ENCODE measurements at places on chromosomes 1 and 21.
A peak's percentile ranks its signal among the peaks of the same experiment; 100 is the strongest.

DNA sequence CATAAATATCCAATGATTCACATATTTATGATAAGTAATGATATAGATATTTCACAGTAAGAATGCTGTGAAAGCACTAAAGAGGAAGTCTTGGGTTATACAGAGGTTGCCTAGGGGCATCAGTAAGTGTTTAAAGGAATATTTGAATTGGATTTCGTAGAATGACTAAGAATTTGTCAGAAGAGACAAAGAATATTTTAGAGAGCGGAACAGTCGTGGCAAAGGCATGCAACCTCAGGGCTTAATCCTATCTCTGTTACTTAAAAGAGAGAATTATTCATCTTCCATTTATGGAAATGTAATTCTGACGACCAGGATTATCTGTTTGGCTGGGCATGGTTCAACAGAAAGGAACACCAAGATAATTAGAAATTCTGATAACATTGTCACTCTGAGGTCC, 171.9 kb upstream of the NR5A2 start:
- no peak for DNase-seq

- no peak for DNase-seq
Measured at GRCh38 chr1:12001249-12001917, 17.9 kb upstream of the MIIP start.

GRCh38 chr1:13623021-13623637, 39.5 kb downstream of the PDPN start:
- DNase-seq: no peak

GRCh38 chr1:116258668-116259419, 114.2 kb upstream of the ATP1A1 start:
- no peak for DNase-seq

DNA sequence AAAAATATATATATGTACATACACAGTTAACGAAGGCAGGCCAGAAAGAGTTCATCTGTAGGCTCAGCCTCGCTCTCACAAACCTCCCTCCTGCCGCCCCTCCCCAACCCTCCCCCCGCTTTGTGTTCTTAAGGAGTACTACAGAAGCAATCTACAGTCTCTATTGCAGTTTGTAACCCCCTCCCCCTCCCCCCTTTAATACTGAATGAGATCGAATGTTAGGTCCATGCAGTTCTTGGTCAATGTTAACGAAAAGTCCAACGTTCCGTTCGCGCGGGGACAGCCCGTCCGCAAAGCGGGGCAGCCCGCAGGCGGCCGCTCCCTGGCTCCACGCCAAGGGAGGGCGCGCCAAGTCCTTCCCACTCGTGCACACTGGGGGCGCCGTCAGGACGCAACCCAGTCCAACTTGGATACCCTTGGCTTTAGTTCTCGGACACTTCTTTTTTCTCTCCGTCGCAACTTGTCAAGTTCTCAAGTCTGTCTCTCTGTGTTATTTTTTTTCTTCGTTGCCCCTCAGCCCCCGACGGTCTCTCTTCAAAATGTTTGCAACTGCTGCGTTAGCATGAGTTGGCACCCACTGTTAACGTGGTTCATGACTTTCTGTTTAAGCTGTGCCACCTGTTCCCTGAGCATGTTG, 2.2 kb downstream of the JUN start:
- peak; percentile 22 for DNase-seq

GRCh38 chr1:176954242-176954641, 210.3 kb downstream of the ASTN1 start:
- DNase-seq: no peak

GRCh38 chr1:168135116-168135920, 1.4 kb downstream of the GPR161 start:
- DNase-seq: no peak

GRCh38 chr1:50139339-50140181, 30.8 kb downstream of the ELAVL4 start:
- no peak for DNase-seq

DNA sequence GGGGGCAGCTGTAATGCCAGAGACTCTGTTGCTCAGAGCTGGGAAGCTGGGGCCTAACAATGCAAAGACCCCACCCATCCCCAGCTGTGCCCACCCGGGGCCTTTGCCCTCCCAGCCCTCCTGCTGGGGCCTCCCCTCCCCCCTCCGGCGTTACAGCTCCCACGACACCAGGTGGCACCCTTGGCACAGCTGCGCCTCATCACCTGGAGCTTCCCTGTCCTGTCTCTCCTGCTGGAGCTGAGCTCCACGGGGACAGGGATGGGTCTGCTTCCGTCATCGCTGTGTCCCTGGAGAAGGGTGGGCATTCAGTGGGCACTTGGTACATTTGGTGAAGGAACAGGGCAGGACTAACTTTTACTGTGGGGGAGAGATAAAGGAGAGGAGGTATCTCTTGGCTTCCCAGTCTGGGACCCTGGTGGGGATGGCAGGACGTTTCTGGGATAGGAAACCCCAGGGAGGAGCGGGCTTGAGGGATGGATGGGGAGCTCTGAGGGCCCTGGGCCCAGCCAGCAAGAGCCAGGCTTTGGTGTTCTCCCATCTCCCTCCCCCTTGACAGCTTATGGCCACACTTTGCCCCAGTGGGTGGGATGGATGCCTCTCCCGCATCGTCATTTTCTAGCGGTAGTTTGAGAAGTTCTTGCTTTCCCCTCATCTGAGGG, 453.2 kb downstream of the PTPRU start:
- no peak for DNase-seq

DNA sequence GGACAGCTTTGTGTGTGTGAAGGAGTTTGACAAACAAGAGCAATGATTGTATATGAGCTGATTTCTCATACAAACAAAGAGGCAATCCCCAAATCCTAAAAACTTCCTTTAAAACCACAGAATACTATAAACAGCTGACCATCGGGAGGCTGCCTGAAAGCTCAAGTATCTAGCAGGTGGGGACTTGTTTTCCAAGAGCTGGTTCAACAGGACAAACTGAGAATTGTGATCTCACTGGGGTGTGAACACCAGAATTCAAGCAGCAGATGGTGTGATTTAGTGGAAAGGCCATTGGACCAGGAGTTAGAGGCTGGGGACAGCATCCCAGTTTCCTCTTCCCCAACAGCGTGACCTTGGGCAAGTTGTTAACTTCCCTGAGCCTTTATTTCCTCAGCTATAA, 13.9 kb downstream of the LMX1A start:
- no peak for DNase-seq

- DNase-seq: no peak
Measured at GRCh38 chr21:24302400-24302799, 1304.9 kb downstream of the MRPL39 start.

DNA sequence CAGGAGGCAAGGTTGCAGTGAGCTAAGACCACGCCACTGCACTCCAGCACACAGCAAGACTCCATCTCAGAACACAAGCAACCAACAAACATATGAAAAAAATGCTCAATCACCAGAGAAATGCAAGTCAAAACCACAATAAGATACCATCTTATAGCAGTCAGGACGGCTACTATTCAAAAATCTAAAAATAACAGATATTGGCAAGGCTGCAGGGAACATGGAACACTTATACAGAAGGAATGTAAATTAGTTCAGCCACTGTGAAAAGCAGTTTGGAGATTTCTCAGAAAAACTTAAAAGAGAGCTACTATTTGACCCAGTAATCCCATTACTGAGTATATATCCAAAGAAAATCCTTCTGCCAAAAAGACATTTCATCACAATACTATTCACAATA, 27.6 kb upstream of the POGK start:
- no peak for DNase-seq

- DNase-seq: no peak
Measured at GRCh38 chr21:14989359-14989758, 75.4 kb downstream of the NRIP1 start.

GRCh38 chr1:225484657-225485214, 56.9 kb upstream of the LBR start:
- DNase-seq: no peak

GRCh38 chr1:37449936-37450335, 24.4 kb upstream of the ZC3H12A start:
- no peak for DNase-seq

DNA sequence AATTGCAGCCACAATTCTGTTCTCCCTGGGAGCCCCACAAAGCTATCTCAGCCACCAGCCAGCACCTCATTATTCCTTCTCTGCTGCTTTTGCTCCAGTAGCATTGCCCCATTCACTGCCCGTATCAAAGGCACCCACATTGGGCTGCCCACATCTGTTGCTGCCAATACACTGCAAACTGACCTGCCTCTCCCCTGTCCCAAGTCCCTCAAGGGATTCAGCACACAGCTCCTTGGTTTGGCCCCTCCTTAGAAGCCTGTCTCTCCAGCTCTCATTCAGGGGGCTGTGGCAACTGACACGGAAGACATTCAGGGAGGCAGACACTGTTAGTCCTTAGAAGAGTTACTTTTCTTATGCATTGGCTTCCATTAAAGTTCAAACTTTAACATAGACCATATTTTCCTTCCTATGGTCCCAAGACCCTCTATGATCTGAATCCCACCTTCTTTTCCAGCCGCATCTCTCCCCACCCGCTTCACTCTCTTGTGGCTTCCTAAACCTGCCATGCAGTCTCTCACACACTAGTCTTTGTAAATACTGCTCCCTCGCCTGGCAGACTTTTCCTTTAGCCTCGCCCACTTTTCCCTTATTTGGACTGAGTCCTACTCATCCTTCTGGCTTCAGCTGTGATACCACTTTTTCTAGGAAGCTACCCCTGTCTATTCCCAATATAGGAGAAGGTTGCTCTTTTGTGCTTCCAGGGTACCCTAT, 19.3 kb upstream of the KLHDC8A start:
- no peak for DNase-seq

DNA sequence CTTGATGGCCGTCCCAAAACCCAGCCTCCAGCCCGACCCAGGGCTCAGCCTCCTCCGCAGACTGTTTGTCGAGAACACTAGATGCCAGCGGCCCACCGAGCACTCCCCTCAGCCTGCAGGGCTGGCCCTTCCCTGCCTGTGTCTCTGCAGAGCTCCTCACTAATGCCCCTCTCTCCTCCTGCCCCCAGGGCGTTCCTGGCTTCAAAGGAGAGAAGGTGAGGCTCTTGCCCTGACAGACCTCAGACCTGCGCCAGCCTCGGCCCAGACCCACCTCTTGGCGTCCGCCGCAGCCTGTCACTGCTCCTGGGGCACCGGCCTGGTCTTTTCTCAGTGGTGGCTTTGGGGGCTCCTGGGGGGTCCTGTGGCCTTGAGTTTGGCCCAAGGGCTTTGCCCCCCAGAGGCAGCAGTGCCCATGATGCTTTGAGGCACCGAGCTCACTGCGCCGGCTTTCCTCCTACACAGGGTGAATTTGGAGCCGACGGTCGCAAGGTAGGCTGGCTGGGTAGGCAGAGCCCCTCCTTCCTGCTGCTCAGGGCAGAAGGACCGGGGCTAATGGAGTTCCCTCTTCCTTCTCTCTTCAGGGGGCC, 18.4 kb downstream of the COL6A2 start:
- DNase-seq: no peak

DNA sequence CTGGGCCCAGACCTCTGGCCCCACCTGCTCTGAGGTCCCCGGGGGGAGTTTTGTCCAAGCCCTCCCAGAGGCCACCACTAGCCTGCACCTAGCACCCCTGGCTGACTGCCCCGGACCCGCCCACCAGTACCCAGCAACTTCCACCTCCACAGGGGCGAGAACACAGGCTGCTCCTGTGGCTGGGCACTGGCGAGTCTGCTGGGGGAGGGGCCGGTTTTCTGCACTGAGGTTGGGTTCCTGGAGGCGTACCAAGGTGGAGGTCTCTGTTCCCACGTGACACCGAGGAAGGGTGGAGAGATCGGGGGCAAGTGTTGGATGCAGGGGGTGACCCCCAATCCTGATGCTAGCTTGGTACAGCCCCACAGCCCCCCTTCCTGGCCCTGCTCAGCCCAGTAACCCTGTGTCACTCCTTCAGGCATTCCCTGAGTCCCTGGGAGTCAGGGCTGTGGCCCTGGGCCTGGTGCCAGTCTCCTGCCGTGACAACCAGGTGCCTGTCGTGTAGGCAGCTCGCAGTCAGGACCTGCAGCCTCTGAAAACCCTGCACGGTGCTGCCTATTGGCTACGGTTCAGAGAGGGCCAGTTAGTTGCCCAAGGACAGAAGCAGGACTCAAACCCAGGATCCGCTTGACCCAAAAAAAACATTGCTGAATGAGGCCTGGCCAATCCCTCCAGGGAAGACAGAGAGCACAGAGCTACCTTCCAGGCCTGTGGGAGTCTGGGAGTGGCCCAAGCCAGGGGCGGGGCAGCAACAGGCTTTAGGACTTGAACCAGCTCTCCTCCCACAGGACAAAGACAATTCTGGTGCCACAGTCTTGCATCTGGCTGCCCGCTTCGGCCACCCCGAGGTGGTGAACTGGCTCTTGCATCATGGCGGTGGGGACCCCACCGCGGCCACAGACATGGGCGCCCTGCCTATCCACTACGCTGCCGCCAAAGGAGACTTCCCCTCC, 3.1 kb downstream of the ESPN start:
- DNase-seq: no peak

DNA sequence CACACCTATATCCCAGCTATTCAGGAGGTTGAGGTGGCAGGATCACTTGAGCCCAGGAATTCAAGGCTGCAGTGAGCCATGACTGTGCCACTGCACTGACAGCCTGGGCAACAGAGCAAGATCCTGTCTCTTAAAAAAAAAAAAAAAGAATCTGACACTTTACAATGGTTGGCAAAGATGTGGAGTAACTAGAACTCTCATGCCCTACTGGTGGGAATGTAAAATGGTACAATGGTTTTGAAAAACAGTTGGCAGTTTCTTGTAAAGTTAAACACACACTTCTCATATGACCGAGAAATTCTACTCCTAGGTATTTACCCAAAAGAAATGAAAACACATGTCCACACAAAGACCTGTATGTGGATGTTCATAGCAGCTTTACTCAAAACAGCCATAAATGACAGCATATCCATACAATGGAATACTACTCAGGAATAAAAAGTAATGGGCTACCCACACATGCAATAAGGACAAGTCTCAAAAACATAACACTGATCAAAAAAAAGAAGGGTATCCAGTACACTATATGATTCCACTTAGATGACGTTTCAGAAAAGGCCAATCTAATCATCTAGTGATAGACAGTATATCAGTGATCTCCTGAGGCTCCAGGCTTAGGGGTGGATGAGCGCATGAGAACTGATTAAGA, 58.1 kb downstream of the HLCS start:
- DNase-seq: no peak

GRCh38 chr1:168321945-168322344, 41.3 kb downstream of the TBX19 start:
- no peak for DNase-seq

- peak; percentile 16 for DNase-seq
Measured at GRCh38 chr1:235093013-235093695, 35.5 kb downstream of the TOMM20 start.

- no peak for DNase-seq
Measured at GRCh38 chr1:206144605-206145004, 27.4 kb upstream of the AVPR1B start.

- no peak for DNase-seq
Measured at GRCh38 chr1:228794810-228795209, 59.5 kb downstream of the RHOU start.

Measured in caudate nucleus (tissue), 63 donors.